ENCODE measurements at places on chromosomes 5 and 9.

DNA sequence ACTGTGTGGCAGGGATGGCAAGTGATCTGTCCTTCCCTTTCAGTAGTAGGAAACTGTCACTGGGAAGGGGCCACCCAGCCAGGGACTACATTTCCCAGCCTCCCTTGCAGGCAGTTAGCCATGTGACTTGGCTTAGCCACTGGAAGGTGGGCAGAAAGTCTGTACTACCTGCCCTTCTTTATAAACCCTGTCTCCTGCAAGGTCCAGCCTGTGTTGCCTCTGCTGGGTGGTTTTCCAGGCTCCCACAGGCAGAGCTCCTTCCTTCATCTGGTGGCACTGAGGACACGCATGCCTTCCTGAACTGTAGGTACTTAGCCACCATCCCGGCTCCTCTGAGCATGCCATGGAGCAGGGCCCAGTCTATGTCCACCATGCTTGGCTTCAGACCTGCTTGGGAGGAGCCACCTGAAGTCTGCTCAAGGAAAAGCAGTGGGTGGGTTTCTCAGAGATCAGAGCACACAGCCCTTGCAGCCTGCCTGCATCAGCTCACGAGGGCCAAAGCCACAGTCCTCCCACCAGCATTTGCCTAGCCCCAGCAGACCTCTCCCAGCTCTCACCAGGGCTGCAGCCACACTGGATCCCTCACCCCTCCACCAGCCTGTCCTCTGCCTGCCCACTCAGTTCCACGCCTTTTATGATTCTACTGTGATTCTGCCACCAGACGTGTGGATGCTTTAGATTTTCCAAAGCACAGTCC is 16.7 kb upstream of the SLC25A51 start:
- DNase-seq, result no peak

GRCh38 chr9:109975574-109976295 is 195.7 kb downstream of the PALM2AKAP2 start:
- DNase-seq, result peak; percentile 92

DNA sequence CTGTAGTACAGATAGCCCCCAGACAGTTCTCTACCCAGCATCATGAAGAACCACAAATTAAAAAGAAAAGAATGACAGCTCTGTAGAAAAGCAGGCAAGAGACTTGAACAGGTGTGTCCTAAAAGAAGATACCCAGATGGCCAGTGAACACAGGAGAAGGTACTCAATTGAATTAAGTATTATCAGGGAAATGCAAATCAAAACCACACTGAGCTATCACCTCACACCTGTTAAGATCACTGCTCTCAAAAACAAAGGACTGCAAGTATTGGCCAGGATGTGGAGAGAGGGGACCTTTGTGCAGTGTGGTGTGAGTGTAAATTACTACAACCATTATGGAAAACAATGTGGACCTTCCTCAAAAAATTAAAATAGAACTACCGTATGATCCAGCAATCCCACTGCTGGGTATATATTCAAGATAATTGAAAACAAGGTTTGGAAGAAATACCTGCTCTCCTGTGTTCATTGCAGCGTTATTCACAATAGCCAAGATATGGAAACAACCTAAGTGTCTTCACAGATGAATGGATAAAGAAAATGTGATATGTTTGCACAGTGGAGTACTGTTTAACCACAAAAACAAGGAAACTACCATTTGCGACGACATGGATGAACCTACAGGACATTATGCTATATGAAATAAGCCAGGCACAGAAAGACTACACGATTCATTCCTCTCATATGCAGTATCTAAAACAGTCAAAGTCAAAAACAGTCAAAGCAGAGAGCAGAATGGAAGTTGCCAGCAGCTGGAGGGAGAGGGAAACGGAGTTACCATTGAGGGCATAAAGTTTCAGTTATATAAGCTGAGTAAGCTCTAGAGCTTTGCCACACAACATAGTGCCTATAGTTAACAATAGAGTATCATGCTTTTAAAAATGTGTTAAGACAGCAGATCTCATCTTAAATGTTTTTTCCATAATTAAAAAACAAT is 102.6 kb downstream of the WNK2 start:
- DNase-seq, result no peak

GRCh38 chr5:133957591-133957990 is 10.8 kb downstream of the C5orf15 start:
- DNase-seq, result no peak

DNA sequence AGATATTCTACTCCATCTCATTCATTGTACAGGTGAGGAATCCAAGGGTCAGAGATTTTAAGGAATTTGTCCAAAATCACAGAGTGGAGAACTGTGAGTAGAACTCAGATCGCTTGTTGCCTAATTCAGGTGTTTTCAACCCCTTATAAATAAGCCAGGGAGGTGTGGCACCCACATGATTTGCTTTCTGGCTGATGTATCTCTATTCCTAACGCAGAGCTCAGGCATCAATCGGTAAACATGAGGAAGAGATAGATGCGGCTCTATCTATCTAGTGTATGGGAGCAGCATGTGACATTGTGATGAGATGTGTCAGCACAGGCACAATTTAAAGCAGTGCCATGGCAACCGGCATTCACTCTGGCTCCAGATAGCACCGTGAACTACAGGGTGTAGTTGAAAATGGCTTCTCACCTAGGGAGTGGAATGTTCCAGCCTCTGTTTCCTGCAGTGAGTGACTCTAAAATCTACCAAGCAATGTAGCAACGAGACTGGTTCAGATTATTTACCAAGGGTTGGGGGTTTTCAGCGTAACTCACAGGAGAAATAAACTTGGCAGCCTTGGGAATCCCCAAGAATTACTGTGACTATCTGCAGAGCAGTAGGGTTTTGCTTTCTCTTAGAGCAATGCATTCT is 53.4 kb upstream of the SUB1 start:
- peak; percentile 85 for DNase-seq

Measured in GM23248 (cell line).